ENCODE measurements at places on chromosomes 6 and 20.

GRCh38 chr6:165015676-165016075 lies 293.7 kb downstream of the C6orf118 start:
- no peak for DNase-seq

DNA sequence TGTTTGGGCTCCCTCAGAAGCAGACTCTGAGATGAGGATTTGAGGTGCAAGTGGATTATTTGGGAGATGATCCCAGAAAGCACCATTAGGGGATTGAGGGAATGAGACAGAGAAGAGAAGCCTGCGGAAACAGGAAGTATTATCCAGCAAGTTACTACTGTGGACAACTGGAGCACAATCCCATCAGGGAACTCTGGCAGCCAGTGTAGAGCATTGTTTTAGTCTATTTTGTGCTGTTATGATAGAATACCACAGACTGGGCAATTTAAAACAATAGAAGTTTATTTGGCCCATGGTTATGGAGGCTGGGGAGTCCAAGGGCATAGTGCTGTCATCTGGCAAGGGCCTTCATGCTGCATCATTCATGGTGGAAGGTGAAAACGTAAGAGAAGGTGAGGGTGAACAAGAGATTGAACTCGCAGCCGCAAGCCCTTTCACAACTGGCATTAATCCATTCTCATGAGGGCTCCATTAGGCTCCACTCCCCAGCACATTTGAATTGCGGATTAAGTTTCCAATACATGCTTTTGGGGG lies 43.5 kb upstream of the SLC9A8 start:
- DNase-seq = no peak

DNA sequence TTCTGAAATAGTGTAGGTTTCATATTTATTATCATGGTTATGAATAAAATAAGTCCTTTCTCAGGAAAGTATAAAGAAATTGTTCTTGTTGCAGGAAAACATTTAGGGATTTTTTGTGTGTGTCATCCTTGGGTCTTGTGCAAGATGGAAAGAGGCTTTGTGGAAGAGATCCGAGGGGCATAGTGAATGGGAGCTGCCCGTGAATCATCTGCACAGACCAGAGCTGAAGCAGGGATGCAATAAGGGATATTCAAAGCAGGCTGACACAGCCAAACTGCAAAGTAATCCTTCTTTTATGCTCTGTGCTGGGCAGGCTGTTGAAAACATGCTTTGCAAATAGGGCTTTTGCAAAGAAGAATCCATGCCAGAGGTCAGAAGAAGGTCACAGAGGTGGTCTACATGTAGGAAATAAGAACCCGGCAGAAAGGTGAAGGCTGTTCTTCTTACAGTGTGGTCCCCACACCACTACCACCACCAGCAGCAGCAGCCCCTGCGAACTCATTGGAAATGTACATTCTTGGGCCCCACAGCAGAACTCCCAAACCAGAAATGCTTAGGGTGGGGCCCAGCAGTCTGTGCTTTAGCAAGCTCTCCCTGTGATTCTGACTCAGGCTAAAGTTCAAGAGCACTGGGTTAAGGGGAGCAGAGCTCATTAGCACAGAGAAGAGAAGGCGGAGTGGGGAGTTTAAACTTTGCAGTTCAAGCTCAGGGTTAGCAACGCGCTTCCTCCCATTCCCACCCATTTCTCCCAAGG lies 237.6 kb downstream of the QKI start:
- DNase-seq = no peak

- DNase-seq = no peak
Observed at GRCh38 chr6:125251516-125252220, 50.1 kb downstream of the HDDC2 start.

- peak; percentile 49 for DNase-seq
Observed at GRCh38 chr6:31723980-31724691, 963 bp downstream of the MPIG6B start.

DNA sequence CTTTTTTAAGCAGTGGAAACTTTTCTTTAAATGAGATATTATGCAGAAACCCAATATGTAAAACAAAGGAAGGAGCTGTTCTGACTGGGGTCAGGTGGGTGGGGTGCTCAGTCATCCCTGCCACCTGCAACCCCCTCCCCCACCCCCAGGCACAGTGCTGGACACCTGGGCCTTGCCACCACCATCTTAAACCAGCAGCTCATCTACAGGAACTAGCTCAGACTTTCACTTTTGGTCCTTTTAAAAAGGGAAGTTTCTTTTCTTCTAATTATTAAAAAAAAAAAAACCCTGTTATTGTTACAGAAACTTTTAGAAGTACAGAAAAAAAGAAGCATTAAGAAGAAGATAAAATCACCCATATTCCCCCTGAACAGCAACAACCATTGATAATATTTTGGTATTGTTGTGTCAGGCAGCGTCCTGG lies 37.1 kb downstream of the PPP1R16B start:
- no peak for DNase-seq

DNA sequence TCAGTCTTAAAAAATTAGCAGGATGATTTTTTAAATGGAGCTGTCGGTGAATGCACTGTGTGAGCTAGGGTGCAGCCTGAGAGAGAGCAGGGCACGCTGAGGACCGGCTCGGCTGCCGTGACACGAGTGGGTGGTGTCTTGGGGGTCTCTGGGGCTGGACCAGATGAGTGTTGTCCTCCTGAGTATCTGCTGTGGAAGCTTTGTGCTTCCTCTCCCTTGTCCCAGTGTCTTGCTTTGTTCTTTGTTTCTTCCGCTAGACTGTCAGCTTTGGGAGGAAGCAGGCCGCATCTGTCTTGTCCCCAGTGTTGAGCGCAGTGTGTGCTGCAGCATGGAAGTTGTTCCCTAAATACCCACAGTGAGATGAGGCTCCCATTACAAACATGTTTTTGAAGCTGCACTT lies 89.4 kb downstream of the RTN4IP1 start:
- DNase-seq = no peak
